D721Med (cell line): ENCODE measurements at places on chromosomes 3 and 15.

DNA sequence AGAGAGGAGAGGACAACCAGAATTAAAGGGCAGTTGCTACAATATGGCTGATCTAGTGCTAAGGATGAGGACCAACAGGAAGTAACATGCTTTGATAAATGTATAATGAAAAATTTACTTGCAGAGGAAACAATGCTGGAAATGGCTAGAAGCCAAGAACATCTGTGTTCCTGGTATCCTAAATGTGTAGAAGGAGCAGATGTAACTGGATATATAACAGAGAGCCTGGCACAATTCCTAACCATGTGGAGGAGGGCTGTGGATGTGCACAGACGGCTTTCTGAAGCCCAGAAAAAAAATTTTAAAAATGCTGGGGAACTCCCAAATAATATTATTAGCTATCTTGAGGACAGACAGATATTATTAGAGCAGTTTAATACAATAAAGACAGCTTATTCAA lies 159.4 kb upstream of the GBE1 start:
- no peak for DNase-seq

DNA sequence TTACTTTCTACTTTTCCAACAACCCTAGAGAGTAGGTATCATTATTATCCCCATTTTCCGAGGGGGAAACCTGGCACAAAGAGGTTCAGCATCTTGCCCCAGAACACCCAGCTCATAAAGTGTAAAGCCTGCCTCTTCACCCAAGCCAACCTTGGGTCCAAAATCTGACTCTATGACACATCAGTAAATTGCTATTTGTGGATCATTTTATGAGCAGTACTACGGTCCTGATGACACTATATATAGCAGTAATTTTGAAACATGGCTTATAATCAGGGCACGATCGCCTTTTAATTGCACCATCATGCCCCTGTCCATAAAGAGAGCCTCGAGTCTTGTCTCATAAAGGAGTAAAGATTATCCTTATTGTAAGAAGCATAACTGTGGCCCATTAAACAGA lies 9.7 kb downstream of the MAGI1 start:
- no peak for DNase-seq

- DNase-seq: no peak
Measured at GRCh38 chr3:43348350-43348749, 62.0 kb downstream of the SNRK start.

DNA sequence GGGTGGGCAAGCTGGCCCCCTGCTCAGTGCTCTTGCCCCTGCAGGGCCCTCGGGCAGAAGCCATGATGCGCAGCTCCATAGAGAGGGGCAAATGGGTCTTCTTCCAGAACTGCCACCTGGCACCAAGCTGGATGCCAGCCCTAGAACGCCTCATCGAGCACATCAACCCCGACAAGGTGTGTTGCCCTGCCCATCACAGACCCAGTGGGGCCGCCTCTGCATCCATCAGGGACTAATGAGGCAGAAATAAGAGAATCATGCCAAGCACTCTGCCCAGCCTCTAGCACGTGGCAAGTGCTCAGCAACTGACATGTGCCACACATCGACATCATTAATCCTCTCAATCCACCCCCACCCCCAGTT lies 49.4 kb downstream of the SEMA3G start:
- DNase-seq: no peak

DNA sequence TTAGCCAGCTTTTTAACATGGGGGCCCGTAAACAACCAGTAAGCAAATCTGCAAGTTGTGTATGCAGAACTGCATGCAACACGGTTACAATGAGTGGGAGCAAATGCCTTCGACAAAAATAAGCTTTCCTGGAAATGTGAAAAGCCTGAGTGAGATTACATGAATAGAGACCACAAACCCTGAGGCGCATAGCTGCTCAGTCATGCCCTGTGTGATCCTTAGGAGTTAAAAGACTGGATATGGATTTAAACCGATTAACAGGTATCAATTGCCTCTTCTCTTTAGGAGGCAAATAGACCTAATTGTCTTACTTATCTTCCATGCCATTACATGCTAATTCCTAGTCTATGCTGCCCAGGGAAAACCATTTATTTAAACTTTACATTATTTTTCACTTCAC lies 810.3 kb downstream of the ROBO1 start:
- no peak for DNase-seq

DNA sequence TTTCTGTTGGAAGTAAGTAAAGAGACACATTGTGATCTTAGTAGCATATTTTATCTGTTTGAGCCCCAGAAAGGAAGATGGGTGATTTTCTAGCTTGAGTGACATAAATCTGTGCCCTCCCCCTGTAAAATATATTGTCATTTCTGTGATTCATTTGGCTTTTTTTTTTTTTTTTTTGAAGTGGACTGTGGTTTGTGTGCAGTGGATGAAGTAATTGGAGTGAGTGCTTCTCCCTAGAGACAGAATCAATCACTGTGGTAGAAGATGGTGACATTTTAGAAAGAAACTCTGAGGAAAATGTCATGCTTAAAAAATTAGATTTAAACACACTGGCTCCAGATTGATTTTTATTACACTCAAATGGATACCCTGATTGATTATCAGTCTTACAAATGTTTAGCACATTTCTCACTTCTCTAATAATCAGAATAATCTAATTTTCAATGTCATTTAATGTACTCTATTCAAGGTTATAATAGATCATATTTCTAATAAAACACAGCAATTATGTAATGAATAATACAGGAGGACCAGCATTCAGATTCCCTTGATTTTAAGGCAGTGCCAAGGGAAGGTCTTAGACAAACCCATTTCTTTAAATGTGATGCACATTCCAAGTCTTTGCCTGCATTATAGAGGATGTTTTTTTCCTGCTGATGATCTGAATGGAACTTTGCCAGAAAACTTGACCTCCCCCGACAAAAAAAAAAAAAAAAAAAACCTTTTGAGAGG lies 116.6 kb downstream of the TOP2B start:
- DNase-seq: no peak

GRCh38 chr3:138051947-138052802 lies 42.2 kb downstream of the CLDN18 start:
- DNase-seq: no peak

DNA sequence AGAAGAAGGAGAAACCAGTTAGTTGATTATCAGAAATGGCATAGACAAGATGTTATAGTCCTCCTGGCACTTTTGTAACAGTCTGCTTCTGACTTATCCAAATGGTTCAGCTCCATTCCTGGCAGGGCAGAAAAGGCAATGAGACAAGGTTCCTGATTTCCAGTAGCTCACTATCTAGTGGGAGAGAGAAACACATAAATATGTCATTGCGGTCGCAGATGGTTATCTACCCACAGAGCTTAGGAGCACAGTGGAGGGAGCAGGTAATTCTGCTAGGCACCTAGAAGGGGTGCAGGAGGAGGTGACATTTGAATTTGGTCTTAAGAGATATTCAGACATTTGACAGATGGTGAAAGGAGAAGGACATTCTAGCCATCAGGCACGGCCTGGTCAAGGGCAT lies 78.1 kb downstream of the TAMM41 start:
- DNase-seq: no peak

DNA sequence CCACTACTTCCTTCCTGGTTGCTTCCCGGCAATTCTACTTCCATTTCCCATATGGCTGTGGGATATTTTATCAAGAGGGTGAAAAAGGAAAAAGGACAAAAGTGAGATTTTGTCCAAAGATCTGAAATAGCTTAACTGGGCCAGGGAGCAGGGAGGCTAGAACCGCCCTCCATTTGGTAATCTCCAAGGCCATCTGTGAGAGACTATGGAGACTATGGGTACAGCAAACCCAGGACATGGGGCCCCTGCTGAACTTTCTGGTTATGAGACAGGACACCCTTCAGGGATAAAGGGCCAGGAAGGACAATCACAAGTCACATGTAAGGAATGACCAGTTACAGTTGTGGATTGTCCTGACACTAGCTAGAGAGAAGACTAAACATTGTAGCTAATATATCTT lies 24.3 kb downstream of the ZSCAN2 start:
- DNase-seq: no peak

DNA sequence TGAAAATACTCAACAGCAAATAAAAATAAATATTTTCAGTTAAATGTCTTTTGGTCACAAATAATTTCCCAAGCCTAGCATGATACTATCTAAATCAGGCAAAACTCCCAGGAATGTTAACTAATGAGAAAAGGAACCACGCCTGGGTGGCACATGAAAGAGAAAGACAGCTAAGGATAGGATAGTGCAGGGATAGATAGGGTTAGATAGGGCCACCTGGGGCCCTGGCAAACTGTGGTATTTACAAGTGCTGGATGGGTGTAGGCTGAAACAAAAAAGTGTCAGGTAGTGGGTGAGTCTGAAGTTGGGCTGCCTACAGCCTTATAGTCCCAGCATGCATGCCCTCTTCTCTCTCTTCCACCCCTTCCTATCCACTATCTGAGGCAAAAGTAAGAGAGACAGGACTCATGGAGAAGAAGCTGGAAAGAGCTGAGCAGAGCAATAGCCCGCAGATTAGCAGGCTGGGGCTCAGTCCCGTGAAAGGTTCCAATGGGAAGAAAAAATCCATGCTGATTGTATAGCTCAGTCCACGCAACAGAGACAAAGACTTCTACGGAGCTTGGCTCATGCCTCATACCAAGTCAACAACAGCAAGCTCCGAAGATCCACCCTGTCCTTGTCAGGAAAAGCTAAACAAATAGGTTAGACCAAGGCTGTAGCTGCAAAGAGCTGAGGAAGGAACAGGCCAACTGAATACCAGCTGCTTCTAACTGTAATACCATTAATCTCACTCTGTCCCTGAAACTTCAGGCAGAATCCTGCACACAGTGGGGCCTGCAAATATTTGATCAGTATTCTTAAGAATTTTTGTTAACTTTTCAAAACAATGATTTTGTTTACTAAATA lies 342.1 kb upstream of the ATP11B start:
- DNase-seq: no peak

GRCh38 chr3:117144853-117145252 lies 435.3 kb downstream of the TUSC7 start:
- no peak for DNase-seq

- no peak for DNase-seq
Measured at GRCh38 chr3:179463319-179463718, 12.0 kb upstream of the GNB4 start.

DNA sequence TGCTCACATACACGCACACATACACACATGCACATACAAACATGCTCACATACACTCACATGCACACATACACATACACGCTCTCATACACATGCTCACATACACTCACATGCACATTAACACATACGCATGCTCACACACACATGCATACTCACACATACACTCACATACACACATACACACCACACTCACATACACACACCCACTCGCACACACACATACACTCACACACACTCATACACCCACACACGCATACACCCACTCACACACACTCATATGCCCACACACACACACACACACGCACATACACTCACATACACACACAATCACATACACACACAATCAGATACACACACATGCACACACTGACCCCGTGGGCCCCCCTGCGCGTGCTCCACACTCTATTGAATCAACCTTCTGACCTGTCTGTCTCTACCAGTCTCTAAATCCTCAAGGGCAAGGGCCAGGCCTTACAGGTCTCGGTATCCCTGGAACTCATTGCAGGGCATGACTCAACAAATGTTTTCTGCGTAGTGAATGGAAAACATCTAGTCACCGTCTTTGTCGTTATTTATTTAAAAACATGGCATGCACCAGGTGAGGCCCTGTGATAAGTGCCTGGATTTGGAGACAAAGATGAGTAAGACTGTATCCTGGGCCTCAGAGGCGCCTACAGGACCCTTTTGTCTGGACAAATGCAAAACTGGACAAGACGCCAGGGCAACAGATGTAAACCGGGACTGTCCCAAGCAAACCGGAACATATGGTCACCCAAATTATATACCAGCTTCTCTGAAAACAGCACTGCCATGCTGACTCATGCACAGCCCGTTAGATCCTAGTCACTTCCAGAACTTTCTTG lies 41.8 kb downstream of the GRK7 start:
- no peak for DNase-seq

- DNase-seq: no peak
Measured at GRCh38 chr3:45894015-45894414, 7.7 kb downstream of the CCR9 start.

DNA sequence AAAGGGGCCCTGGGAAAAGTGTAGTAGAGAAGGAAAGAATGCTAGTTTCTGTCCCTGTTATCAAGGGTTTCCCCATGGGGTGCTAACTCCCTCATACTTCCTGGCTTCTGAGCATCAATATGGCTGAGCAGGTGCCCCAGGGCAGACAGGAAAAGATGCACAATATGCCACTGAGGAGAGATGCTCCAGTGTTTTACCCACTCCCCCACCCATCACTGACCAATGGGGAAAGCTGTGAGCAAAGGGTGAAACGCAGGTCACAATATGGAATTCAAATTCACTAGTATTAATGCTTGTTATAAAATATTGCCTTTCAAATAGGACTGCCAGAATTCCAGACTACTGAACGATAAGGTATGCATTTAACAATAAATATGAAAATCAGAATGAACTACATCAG lies 187.5 kb upstream of the CTNNB1 start:
- DNase-seq: no peak

GRCh38 chr3:14278265-14278798 lies 99.7 kb downstream of the LSM3 start:
- no peak for DNase-seq

DNA sequence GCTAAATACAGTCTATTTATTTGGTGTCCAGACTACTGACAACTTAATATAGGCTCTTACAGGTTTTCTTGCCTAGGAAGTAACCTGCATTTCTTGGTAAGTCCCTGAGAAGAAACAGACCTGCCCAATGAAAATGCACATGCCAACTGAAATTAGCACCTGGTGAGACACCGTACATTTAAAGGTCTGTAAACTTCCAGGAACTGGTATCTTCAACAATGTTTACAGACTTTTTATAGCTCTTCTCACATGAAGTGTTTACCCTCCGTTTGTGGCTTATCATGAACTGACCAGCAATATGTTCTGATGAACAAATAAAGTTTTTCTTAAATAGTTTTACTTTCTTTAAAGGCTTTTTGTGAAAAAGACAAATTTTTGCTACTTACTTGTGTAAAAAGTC lies 93.3 kb downstream of the PCCB start:
- no peak for DNase-seq

DNA sequence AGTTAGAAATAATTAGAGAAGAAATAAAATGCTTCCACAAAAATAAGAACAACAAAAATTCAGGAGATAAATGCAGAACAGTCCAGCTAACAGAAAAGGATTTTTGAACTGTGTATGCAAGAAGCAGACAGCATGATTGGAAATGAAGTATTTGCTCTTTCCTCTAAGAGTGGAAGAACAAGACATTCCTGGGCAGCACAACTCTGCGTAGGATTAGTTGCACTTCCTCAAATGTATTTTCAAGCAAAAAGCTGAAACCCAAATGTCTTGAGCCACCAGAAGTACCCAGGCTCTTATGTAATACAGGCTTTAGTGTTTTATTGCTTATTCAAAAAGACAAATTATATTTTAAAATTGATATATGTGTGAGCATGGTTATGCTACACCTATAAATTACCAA lies 127.2 kb downstream of the ZBTB20 start:
- DNase-seq: no peak

DNA sequence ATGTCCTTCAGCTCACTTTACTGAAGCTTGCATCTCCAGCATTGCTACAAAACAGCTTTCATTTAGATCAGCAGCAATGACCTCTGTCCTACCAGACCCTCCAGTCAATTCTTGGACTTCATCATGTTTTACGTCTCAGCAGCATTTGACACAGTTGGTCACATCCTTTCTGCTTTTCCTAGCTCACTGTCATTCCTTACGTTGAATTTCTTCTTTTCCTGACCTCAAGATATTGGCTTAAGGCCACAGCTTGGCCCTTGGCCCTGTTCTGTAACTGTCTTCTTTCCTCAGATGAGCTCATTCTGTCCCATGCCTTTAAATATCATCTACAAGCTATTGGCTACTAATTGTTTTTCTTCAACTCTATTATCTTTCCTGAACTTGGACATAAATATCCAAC lies 576.2 kb upstream of the KCNMB2 start:
- no peak for DNase-seq
